Activated CD8-positive, alpha-beta T cell treated with anti-CD3 and anti-CD28 coated beads for 36 hours (primary cell): ENCODE measurements at places on chromosomes 2 and 18. TPM values are rescaled to one million over a fixed set of nuclear protein-coding genes. Genes with fewer than 3 reads are reported as not detected.

DNA sequence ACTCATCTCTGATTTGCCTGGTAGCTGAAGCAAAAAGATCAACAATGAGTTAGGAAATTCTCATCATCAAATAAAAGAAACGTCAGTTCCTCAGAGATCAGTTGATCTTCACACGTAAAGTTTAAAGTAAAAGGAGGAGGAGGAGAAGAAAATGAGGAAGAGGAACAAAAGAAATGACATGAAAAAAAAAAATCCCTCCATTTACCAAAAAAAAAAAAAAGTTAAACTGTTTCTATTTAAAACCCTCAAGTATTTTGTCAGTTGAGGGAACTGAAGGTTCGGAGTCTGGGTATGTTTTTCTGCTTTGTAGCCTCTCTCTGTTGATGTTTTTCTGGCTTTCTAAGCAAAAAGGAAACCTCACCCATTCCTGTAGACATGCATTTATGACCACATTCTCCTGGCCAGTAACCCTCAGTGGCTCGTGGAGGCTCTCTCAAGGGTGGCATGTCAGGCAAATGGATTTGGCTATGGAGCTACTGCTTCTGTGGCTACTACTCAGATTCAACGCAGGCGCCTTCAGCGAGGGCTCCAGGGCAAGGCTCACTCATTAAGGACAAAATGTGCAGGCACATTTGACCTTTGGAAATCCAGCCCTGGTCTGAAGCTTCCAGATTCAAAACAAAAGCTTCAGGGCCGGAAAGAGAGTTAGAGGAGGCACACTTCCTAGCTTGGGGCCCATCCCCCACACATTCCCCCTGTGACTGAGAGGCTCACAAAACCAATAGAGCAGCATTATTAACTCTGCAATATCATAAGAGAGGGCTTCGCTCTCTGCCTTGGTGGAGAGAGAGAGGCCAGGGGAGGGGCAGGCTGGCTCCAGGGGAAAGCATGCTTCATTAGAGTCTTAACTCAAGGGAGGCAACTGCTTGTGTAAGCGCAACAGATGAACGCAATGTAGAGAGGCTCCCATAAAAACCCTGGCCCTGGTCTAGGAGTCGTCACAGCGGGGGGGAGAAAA, 22.3 kb downstream of the KLF7 start:
- DNase-seq: peak; percentile 66

Gene MYO3B
- total RNA-seq: 0.09 TPM

DNA sequence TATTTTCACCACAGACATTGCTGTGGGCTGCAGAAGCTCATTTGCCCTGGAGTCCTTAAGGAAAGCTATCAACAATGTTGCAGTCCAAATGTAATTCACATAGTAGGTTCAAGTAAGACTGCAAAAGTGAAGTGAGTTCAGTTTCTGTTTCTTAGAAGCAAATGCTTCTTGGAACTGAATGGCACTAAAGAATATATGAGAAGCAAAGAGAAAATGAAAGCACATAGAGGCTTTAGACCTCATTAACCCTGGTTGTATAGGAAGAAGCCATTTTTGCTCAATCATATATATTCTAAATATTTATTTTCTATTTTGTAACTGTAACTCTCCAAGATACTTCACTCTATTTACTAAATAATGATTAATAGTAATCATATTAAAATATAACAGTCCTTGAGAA, 292.0 kb downstream of the ZNF804A start:
- no peak for DNase-seq

- no peak for DNase-seq
Observed at GRCh38 chr2:236915186-236915585, 170.5 kb upstream of the COPS8 start.

Gene SPATA3
- 0.59 TPM for total RNA-seq

DNA sequence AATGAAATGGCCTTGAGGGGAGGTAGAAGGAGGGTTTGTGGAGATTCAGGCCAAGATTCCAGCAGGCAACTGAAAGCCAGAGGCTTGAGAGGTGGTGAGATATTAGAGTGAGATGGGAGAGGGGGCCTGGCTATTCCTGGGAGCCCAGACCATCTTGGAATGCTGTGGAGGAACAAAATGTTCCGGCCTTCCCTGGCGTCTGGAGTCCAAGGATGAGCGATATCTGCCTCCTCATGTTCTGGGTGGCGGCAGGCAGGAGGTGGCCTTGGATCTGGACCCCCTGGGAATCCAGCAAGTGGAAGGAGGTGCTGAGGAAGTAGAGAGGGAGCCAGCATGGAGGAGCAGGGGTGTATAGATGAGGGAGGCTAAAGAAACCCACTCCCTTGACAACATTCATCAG, 335.9 kb downstream of the CYP26B1 start:
- no peak for DNase-seq

Gene ITPRIPL1
- total RNA-seq: 32.6 TPM

- DNase-seq: no peak
Observed at GRCh38 chr2:113724010-113724409, 32.4 kb downstream of the SLC35F5 start.
